ENCODE measurements at places on chromosomes 1 and 21.
A peak's percentile ranks its signal among the peaks of the same experiment; 100 is the strongest.

GRCh38 chr1:214473862-214474261, 77.5 kb downstream of the PTPN14 start:
- DNase-seq: no peak

GRCh38 chr1:147726168-147726567, 34.2 kb downstream of the GJA5 start:
- no peak for DNase-seq

GRCh38 chr1:223207293-223208066, 64.4 kb upstream of the TLR5 start:
- no peak for DNase-seq

DNA sequence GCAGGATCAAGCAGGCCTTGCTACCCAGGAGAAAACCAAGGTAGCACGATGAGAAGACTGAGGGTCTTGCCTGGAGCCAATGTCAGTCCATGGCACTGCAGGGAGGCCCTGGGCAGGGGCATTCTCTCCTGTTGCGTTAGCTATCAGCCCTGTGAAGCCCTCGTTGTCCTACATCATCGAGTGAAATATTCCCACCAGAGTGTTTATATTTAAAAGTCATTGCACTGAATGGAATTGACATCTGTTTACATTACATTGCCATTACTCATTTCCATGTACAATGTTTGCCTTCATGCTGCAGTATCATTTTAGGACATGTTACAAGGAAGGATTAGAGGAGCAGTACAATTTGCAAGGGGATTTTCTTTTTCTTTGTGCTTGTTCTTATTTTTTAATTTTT, 243.9 kb downstream of the KAZN start:
- no peak for DNase-seq

GRCh38 chr1:180892272-180892671, 20.4 kb upstream of the KIAA1614 start:
- DNase-seq: no peak

GRCh38 chr1:184970691-184971161, 3.6 kb downstream of the NIBAN1 start:
- DNase-seq: no peak

DNA sequence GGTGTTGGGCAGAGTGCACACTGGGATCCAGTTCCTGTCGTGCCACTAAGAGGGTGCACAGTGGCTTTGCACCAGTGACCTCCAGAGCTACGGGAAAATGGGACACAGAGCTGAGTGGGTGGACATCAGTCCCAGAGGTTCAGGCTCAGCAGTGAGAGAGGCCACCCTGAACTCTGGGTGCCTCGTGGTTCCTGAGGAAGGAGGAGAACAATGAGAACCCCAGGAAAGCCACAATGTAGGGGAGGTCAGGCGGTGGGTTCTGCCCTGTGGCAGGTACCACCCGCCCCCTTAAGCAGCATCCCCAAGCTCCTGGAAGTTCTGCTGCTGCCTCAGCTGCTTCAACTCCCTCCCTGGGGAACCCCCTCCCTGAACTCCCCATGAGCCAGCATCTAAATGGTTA, 112.2 kb downstream of the GRIK3 start:
- no peak for DNase-seq

DNA sequence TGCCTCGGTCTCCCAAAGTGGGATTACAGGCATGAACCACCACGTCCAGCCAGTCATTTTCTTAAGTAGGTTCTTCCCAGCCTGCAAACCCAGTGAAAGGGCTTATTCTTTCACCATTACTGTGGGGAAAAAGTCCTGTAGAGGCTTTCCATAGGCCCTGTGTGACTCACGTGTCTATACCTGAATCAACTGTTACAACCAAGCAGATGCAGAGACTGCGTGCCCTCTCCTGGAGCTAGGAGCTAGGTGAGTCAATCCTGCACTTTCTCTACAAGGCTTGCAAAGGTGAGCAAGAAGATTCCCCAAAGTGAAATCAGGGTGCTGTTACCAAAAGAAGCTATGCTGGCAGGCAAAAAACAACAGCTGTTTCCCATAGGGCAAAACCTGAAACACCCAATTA, 13.8 kb upstream of the MPZL1 start:
- no peak for DNase-seq

DNA sequence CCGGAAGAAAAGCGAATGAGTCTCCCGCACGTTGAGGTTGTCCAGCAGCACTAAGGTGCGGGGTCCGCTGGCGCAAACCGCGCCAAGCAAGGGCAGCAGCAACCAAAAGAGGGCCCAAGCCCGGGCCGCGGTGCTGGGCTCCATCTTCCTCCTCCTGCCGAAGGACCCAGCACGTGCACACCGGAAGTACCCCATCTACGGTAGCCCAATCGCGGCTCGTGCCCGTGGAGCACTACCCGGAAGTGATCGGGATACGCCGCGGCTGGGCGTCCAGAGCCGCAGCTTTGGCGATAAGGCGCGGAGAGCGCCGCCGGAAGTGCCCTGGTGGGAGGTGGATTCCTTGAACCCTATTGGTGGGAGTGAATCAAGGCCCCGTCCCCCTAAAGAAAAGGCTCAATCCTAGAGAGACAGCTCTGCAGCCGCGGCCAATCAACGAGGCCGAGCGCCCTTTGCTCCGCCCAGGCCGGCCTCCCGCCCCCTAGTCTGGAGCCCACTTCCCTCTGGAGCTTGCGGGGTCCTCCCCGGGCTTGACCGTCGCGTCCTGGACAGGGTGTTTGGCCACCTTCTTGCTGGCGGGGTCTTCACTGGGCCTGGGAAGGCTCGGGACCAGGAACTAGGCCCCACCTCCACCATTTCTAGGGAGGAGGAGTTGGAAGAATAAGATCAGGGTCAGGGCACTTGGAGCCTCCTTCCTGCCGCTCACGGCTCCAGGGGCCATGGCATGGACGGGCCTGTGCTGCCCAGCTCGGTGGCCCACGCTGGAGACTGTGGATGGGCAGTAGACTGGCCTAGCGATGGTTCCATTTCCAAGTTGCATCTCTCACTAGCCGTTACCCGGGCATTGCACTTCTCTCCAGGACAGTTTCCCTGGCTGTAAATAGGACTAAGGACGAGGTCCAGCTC, at the start of gene DDOST:
Gene DDOST (minus strand): TSS at position 163 of the 903 bp plus-strand sequence. CDS start 19 bp downstream, at position 144.
- peak; percentile 95 for DNase-seq

DNA sequence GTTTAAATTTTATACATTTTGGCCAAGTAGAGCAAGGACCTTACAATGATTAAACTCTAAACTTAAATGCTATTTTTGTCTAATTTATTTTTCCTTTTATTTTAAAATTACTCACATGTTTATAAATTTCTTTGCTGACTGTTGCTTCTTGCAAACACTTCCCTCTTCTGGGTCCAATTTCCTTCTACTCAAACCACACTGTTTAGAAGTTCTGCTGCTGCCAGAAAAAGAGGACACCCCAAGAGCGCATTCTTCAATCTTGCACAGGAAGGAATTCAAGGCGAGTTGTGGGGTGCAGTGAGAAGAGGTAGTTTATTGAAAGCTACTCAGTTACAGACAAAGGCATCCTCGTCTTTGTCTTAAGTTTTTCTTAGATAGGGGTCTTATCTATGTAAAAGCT, 88.5 kb upstream of the NEK7 start:
- no peak for DNase-seq

DNA sequence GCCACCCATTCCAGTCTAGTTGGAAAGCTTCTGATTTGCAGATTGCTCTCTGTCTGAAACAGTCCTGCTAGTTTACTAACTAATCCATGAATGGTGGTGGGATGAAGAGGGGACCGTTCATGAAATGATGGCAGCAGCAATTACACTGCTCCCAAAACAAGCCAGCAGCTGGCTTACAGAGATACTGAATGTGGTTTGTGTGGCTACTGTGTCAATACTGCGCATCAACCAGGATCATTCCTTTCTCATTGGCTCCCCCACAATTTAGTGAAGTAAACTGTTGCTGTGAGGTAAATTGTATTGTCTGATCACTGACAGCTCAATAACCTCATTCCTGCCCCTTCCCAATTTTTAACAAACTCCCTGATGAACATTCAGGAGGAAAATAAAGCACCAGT, 191.3 kb upstream of the LMO4 start:
- DNase-seq: no peak

- no peak for DNase-seq
Observed at GRCh38 chr1:50548243-50548642, 125.0 kb upstream of the DMRTA2 start.

- DNase-seq: no peak
Observed at GRCh38 chr1:219790834-219791615, 137.3 kb downstream of the SLC30A10 start.

DNA sequence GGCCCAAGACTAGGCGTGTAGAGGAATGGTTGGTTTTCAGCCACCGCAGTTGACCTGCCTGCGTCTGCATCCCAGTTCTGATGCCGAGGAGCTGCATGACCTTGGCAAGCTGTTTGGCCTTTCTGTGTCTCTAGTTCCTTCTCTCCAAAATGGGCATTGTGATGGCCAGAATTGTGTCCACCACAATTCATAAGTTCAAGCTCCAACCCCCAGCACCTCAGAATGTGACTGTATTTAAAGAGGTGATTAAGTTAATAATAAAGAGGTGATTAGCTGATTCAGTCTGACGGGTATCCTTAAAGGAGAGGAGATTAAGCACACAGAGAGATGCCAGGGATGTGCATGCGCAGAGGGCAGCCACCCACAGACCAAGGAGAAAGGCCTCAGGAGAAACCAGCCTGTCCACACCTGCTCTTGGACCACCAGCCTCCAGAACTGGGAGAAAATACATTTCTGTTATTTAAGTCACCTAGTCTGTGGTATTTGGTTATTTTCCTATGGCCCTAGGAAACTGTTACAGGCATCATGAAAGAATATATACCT, 28.5 kb downstream of the MAB21L3 start:
- no peak for DNase-seq

DNA sequence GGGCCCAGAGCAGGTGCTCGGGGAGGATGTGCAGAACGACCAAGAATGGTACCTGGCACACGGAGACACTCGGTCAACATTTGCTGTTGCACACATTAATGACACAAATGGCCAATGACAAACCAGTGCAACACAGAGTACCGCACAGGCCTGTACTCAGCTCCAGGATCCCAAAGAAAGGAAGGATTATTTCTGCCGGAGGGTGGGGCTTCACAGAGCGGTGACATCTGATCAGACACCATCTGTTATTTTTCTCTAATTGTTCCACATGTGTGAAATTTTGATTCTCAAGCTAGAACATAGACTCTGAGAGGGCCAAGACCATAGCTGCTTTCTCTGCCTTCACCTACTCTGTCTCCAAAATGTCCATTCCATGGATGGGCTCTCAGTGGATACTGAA, 100.4 kb downstream of the MRPL37 start:
- DNase-seq: no peak

DNA sequence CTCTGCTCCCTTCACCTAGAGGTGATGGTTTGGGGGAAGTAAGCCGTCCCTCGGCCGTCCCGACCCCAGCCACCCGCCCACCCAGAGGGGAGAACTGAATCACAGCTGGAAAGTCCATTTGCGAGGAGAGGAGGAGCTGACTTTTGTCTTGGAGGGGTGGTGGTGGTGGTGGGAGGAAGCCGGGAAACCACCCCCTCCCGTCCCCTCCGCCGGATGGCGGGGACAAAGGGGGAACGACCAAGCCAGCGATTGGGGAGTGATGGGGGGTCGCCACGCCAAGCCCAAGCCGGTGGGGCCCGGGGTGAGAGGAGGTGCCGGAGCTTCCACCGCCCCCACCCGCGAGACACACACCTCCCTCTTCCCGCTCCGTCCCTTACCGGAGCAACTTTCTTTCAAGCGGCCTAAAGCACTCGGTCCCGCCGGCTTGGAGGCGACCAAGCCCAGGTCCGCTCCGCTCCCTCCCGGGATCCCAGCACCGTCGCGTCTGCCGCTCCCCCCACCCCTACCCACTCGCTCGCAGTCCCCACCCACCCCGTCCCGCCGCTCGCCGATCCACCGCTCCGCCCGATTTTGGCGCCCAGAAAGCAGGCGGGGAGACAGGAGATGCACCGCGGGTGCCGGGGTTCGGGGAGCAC, 540 bp downstream of the ARHGEF2 start:
- DNase-seq: peak; percentile 73

- no peak for DNase-seq
Observed at GRCh38 chr1:153569465-153569864, 3.8 kb upstream of the S100A2 start.

DNA sequence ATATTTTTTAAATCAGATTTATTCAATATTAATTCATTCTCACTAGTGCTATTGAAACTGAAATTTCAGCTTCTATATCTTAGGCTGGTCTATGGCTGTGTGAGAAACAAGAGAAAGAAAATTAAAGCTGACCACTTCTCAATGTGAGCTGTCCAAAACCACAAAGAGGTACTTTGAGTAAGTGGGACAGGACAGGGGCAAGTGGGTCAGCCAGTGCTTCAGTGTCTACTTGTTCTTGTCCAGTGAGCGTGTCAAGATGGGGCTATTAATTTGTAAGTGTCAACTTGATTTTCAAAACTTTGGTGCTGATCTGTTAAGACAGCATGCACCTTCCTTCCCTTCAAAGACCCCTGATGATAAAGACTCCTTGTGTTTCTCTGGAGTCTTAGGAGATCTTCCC, 533.9 kb downstream of the PLPP3 start:
- DNase-seq: no peak

GRCh38 chr1:3290915-3291314, 163.6 kb upstream of the ARHGEF16 start:
- no peak for DNase-seq

- no peak for DNase-seq
Observed at GRCh38 chr1:234987415-234988154, 141.1 kb downstream of the TOMM20 start.

GRCh38 chr1:234851450-234852438, 241.8 kb upstream of the IRF2BP2 start:
- no peak for DNase-seq

GRCh38 chr1:92037400-92037799, 7.6 kb downstream of the EPHX4 start:
- DNase-seq: no peak

GRCh38 chr1:178500091-178500770, 3.5 kb upstream of the CLEC20A start:
- DNase-seq: peak; percentile 4

DNA sequence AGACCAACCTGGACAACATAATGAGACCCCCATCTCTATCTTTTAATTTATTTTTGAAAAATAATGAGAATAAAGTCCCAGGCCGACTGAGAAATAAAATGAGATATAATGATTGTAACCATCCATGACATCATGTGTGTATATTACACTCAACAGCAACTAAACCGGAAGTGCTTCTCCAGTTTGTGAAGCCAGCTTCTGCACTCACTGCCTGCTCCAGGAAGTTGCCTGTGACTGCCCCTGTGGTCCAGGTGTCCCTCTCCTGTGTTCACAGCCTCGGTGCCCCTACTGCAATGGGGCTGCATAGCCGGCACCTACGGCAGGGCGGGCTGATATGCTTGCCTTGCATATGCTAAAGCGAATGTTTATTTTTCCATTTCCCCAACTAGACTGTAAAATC, 68.3 kb downstream of the SSBP3 start:
- DNase-seq: no peak

GRCh38 chr1:100578201-100578600, 40.3 kb downstream of the GPR88 start:
- DNase-seq: no peak

GRCh38 chr1:206467915-206468314, 2.4 kb upstream of the IKBKE start:
- DNase-seq: peak; percentile 15

DNA sequence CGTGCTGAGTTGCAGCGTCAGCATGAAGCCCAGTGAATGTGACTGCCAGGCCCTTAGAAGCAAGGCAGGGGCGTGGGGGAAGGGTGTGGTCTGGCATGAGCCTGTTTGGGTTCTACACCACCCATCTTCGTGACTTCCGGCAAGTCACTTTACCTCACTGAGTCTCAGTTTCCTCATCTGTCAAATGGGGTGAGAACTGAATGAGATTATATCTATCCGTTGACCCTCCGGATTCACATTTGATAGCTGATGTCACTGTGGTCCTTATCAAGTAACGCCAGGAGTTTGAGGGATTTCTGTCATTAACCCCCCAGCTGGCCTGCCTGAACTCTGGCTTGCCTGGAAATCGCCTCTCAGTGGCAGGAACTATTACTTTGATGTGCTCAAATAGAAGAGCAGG, 15.6 kb downstream of the MRPL37 start:
- DNase-seq: no peak
